ENCODE measurements at places on chromosomes 5 and 9.

- no peak for DNase-seq
These were observed 15.3 kb upstream of the PRUNE2 start for GRCh38 chr9:76921165-76921564.

GRCh38 chr5:176667637-176668036 is 20.4 kb downstream of the TSPAN17 start:
- no peak for DNase-seq

GRCh38 chr5:144983101-144983500 is 812.4 kb downstream of the KCTD16 start:
- DNase-seq, result no peak

DNA sequence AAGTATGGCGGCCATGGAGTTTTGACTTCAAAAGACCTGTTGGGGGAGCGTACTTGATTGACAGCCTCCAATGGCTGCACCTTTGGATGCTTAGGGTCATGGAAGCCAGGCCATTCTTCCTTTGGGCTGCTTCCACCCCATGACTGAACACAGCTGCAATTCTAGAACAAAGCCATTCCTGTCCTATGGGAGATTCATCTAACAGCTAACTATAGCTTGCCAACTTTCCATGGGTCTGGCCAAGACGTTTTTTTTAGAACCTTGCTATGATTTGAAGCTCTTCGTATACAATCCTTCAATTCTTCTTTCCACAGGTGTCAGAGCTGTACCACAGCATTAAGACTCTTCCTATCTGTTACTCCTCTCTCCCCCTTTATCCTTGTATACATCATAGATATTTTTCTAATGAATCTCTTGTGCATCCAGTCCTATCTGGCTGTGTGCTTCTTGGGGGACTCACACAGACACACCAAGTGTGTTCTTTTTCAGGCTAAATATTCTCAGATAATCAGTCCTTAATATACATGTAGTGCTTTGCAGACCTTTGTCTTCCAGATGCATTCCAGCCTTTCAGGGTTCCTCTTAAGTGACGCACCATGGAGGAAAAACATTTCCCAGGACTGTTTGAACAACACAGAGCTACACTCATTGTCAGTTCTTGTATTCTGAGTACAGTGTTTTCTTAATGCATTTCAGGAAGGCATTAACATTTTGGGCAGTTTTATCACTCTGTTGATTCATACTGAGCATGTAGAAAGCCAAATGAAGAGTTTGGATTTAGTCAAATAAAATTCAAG is 198.9 kb downstream of the TAF11L14 start:
- DNase-seq, result no peak

- no peak for DNase-seq
These were observed 34.4 kb downstream of the TTLL11 start for GRCh38 chr9:122058709-122059108.

All from fibroblast of skin of left quadriceps (primary cell).